ENCODE measurements at places on chromosomes 5 and 9. TPM values are rescaled to one million over a fixed set of nuclear protein-coding genes. Genes with fewer than 3 reads are reported as not detected.
A peak's percentile ranks its signal among the peaks of the same experiment; 100 is the strongest.

- peak; percentile 58 for DNase-seq
- H3K36me3 ChIP-seq: no peaks in the 10 kb centered on the region
- no peak overlapping the region for H3K27ac ChIP-seq
- H3K4me1 ChIP-seq: no peaks in the 10 kb centered on the region
These were observed 28.4 kb downstream of the GZMK start for GRCh38 chr5:55052383-55052931.

GRCh38 chr9:128099231-128099931, 28.1 kb downstream of the PTGES2 start:
- H3K36me3 ChIP-seq: peaks cover 19% of the 10 kb centered on the region
- peak overlapping the region; percentile 82 for H3K4me3 ChIP-seq
- no peak for DNase-seq

- DNase-seq: no peak
- H3K36me3 ChIP-seq: peaks cover 3% of the 10 kb centered on the region
- peaks cover 43% of the 10 kb centered on the region for H3K4me1 ChIP-seq
- H3K27ac ChIP-seq: no peak overlapping the region
These were observed 631.9 kb downstream of the PSAT1 start for GRCh38 chr9:78928625-78929405.

DNA sequence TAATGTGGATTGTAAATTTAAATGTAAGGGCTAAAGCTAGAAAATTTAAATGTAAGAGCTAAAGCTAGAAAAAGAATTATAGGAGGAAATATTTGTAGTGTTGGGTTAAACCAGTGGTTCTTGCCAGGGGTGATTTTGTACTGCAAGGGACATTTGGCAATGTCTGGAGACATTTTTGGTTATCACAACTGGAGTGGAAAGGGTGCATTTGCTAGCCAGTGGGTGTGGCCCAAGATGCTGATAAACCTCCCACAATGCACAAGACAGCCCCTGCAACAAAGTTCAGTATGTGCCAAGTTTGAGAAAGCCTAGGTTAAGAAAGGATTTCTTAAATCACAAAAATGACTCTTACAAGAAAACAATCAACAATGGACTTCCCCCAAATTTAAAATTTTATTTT, 31.6 kb upstream of the ELL2 start:
- no peaks in the 10 kb centered on the region for H3K36me3 ChIP-seq
- H3K4me3 ChIP-seq: no peak overlapping the region

DNA sequence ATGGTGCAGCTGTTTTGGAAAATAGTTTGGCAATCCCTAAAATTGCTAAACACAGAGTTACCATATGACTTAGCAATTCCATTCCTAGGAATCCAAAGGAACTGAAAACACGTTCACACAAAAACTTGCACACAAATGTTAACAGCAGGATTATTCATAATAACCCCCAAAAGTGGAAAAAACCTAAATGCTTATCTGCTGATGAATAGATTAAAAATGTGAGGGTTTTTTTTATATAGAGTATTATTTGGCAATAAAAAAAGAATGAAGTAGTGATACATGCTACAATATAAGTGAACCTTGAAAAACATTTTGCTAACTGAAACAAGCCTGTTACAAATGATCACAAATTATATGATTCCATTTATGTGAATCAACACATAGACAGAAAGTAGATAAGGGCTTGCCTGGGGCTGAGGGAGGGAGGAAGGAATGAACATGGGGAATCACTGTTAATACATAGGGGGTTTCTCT, 45.1 kb upstream of the TRIO start:
- no peaks in the 10 kb centered on the region for H3K27me3 ChIP-seq
- H3K27ac ChIP-seq: peak overlapping the region; percentile 48
- peak; percentile 81 for DNase-seq
- 0 out of 2 replicates have a peak overlapping the region, but pooled peaks have one; percentile 3 for H3K4me3 ChIP-seq

DNA sequence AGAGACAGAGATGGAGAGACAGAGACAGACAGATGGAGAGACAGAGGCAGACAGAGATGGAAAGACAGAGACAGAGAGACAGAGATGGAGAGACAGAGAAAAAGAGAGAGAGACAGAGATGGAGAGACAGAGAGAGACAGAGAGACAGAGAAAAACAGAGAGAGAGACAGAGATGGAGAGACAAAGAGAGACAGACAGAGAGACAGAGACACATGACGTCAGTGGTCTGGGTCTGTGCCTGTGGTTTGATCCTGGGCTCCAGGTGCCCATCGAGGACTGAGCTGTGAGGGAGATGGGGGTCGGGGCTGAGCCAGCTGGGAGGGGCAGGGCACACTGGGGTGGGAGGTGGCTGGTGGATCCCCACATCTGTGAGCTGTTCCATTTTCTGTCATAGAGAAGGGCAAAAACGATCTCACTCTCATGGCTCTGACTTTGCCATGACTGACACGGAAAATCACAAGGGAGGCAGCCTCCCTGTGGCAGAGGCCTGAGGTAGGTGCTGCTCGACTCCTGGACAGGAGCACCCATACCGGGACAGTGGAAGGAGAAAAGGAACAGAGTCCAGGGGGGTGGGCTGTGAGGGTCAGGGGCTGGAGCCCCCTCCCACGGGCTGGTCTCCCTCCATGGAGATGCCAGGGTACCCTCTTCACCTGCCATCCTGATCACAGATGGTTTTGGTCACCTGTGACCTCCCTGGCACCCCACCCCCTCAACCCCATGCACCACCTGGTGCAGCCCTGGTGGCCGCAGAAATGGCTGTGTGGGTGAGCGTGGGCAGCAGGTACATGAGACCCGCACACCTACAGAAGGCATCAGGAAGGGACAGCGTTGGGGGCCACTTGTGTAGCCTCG, 28.8 kb downstream of the GLT6D1 start:
- H3K4me1 ChIP-seq: no peaks in the 10 kb centered on the region
- no peak overlapping the region for H3K27ac ChIP-seq
- peaks cover 5% of the 10 kb centered on the region for H3K27me3 ChIP-seq
- DNase-seq: no peak
- no peak overlapping the region for H3K4me3 ChIP-seq

DNA sequence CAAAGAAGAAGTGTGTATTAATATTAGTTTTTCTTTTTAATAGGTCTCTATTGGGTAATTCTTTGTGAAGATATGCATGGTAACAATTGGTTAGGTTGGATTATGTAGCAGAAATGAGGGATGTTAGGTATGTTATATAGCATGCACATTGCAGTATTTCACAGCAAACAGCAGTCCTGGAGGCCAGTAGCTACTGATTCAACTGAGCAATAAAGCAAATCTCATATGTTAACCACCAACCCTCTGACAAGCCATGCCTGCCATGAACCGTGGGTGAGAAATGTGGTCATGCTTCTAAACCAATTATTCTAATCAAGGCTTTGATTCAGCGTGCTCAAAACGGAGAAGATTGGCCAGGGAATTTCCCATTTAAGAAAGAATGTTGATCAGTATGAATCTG, 313.0 kb upstream of the CDH6 start:
- no peaks in the 10 kb centered on the region for H3K4me1 ChIP-seq
- no peaks in the 10 kb centered on the region for H3K36me3 ChIP-seq
- no peak for DNase-seq
- no peak overlapping the region for H3K27ac ChIP-seq
- no peak overlapping the region for H3K4me3 ChIP-seq

DNA sequence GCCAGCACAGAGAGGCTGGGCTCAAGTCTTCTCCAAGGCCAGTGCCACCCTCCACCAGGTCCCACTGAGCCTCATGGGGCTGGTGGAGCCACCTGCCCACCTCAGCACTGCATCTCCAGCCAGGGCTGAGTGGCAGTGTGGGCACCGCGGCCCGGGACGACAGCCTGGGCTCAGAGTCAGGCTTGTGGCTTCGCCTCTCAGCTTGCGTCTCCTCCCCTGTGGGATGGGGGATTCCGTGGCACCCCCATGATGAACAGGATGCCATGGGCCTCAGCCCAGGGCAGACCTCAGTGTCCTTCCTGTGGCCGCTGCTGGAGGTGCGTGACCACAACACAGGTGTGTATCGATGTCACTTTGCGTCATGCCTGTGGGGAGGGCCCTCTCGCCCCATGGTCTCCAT, 136.4 kb upstream of the PPP1R26 start:
- no peaks in the 10 kb centered on the region for H3K4me1 ChIP-seq
- no peak for DNase-seq
- H3K27ac ChIP-seq: no peak overlapping the region
- H3K4me3 ChIP-seq: no peak overlapping the region
- no peaks in the 10 kb centered on the region for H3K36me3 ChIP-seq

DNA sequence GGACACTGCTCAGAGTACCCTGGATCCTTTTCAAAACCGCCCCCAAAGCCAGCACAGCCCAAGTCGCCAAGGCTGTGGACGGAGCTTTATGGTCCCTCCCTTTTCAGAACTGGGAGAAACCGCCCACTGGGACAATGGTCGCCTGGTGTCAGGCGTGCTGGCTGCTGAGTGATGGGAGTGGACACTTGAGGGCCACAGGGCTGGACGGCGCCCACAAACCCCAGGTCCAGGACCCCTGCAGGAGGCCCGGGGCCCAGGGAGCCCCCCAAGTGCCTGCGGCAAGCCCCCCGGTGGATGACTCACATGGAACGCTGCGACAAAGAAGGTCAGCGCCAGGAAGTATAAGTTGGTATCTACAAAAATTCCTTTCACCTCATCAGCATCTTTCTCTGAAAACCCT, 10.9 kb downstream of the CLPTM1L start:
- no peaks in the 10 kb centered on the region for H3K27me3 ChIP-seq
- no peak overlapping the region for H3K27ac ChIP-seq
- no peak for DNase-seq
- H3K4me3 ChIP-seq: no peak overlapping the region

GRCh38 chr5:1343315-1343751, 1.6 kb downstream of the CLPTM1L start:
- H3K27ac ChIP-seq: no peak overlapping the region
- H3K27me3 ChIP-seq: no peaks in the 10 kb centered on the region
- peaks cover 36% of the 10 kb centered on the region for H3K36me3 ChIP-seq
- H3K4me1 ChIP-seq: peaks cover 11% of the 10 kb centered on the region

DNA sequence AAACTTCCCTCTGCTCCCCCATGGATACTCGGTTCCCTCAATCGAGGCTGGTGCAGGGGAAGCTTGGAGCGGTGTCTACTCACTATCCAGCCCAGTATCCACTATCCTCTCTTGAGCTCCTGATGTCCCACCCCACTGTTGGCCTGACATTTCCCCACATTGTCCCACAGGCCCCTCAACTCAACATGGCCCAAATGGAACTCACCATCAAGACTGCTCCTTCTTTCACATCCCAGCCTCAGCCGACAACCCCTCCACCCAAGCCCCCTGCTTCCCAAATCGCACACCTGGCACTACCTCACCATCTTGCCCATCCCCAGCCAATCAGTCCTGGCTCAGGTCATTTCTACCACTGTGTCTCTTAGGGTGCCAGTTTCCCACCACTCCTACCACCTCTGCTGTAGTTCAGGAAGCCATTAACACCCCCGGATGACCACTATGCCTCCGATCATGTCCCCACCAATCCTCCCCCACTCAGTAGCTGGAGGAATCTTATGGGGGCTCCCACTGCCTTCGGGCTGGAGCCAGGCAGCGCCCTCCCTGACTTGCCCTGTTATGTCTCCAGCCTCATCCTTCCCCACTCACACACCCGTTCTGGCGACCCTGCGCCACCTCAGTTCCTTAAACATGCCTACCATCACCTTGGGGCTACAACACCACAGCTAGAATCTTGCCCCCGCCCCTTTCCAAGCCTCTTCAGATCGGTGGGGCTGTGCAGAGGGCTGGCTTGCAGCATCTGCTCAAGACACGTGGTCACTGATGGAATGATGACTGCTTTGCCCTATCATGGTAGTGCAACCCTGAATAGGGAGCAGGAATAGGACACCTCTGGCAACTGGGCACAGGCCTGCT, 273.6 kb downstream of the FSTL4 start:
- no peaks in the 10 kb centered on the region for H3K27me3 ChIP-seq
- no peak for DNase-seq
- H3K36me3 ChIP-seq: no peaks in the 10 kb centered on the region
- no peak overlapping the region for H3K27ac ChIP-seq

GRCh38 chr5:123014689-123015088, 21.8 kb downstream of the PPIC start:
- no peaks in the 10 kb centered on the region for H3K27me3 ChIP-seq
- no peak overlapping the region for H3K27ac ChIP-seq
- no peak overlapping the region for H3K4me3 ChIP-seq
- no peaks in the 10 kb centered on the region for H3K4me1 ChIP-seq
- DNase-seq: no peak
- H3K36me3 ChIP-seq: no peaks in the 10 kb centered on the region

GRCh38 chr5:175517824-175518450, 39.6 kb downstream of the SFXN1 start:
- DNase-seq: peak; percentile 5
- no peak overlapping the region for H3K4me3 ChIP-seq
- H3K27me3 ChIP-seq: no peaks in the 10 kb centered on the region
- no peak overlapping the region for H3K27ac ChIP-seq
- no peaks in the 10 kb centered on the region for H3K4me1 ChIP-seq

DNA sequence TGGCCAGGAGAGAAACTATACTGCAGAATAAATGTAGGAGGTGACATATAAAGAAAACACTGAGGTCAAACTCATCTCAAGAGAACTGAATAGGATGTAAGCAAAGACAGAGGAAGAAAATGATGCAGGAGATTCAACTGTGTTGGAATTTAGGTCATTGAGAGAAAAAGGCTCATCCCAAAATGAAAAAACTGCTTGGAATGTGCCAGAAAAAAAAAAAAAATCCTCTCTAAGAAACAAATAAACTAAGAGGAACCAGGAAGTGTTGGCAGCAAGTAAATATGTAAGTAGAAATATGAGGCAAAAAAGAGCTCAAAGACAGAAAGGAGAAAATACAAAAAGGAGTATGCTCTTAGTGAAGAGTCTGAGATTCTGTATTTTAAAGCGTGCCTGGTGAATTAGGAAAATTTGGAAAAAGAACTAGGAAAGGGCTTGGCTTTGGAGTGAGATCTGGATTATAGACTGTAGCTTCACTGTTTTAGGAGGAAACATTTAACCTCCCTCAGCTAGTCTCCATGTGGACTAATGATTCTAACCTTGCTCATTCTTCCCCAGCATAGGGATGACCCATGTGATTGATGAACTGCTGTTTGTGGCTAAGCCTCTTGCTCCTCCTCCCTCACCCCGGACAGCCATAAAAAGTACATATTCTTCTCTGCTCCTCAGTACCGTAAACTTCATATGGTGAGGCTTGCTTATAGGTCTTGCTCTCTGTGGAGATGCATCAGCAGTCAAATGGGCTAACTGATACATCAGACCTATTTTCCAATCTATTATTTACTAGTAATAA, 185.6 kb upstream of the POU5F2 start:
- no peak overlapping the region for H3K27ac ChIP-seq
- peaks cover 5% of the 10 kb centered on the region for H3K4me1 ChIP-seq
- no peak for DNase-seq
- H3K36me3 ChIP-seq: no peaks in the 10 kb centered on the region
- H3K27me3 ChIP-seq: no peaks in the 10 kb centered on the region

Gene CCNI2
- not detected for total RNA-seq

Gene SMIM33
- not detected for total RNA-seq

Gene QRFP
- total RNA-seq: not detected
